Left lung (tissue), 14 donors: ENCODE measurements at places on chromosomes 6 and 20. TPM values are rescaled to one million over a fixed set of nuclear protein-coding genes. Genes with fewer than 3 reads are reported as not detected.

Gene OR2B6
- total RNA-seq = not detected

Gene NRSN2
- 38.8 TPM for total RNA-seq

Gene OR2J3
- not detected for total RNA-seq

Gene TRAPPC3L
- total RNA-seq = 0.12 TPM

Gene BACH2
- total RNA-seq = 3.8 TPM

Gene PMEPA1
- 41.0 TPM for total RNA-seq

Gene CNR1
- 16.4 TPM for total RNA-seq

Gene TCF19
- 18.0 TPM for total RNA-seq

Gene IL17F
- not detected for total RNA-seq

Gene DDR1
- total RNA-seq = 148 TPM

Gene RAET1G
- total RNA-seq = 0.76 TPM

Gene COL12A1
- 74.3 TPM for total RNA-seq

Gene SLCO4A1
- total RNA-seq = 47.2 TPM

Gene CD24
- total RNA-seq = 158 TPM

Gene KLC4
- total RNA-seq = 20.2 TPM

Gene MACROD2
- total RNA-seq = 23.6 TPM

Gene LHFPL5
- not detected for total RNA-seq

Gene RRAGD
- total RNA-seq = 43.2 TPM

Gene GPX5
- not detected for total RNA-seq

Gene LAMP5
- 0.47 TPM for total RNA-seq

Gene TRIM31
- total RNA-seq = 0.99 TPM

Gene SLC12A5
- total RNA-seq = 0.71 TPM

Gene OR2H2
- not detected for total RNA-seq

Gene TFAP2C
- 4.1 TPM for total RNA-seq

Gene PGC
- 175 TPM for total RNA-seq

Gene AHCY
- total RNA-seq = 112 TPM

Gene TULP1
- total RNA-seq = not detected

Gene UBE2J1
- total RNA-seq = 33.5 TPM

Gene STK35
- total RNA-seq = 17.2 TPM

Gene RIPOR3
- total RNA-seq = 2.3 TPM

Gene SPATS1
- total RNA-seq = not detected

Gene TAP2
- 75.9 TPM for total RNA-seq

Gene SMLR1
- not detected for total RNA-seq

Gene RAD21L1
- not detected for total RNA-seq

Gene F13A1
- 153 TPM for total RNA-seq

Gene FAM229B
- total RNA-seq = 15.3 TPM
